MG63 (cell line): ENCODE measurements at places on chromosomes 4 and X. TPM values are rescaled to one million over a fixed set of nuclear protein-coding genes. Genes with fewer than 3 reads are reported as not detected.
A peak's percentile ranks its signal among the peaks of the same experiment; 100 is the strongest.

The GABRQ gene
- 1.2 and 2.5 TPM in 2 replicates for total RNA-seq

The CENPI gene
- 21.9 and 24.4 TPM in 2 replicates for total RNA-seq

DNA sequence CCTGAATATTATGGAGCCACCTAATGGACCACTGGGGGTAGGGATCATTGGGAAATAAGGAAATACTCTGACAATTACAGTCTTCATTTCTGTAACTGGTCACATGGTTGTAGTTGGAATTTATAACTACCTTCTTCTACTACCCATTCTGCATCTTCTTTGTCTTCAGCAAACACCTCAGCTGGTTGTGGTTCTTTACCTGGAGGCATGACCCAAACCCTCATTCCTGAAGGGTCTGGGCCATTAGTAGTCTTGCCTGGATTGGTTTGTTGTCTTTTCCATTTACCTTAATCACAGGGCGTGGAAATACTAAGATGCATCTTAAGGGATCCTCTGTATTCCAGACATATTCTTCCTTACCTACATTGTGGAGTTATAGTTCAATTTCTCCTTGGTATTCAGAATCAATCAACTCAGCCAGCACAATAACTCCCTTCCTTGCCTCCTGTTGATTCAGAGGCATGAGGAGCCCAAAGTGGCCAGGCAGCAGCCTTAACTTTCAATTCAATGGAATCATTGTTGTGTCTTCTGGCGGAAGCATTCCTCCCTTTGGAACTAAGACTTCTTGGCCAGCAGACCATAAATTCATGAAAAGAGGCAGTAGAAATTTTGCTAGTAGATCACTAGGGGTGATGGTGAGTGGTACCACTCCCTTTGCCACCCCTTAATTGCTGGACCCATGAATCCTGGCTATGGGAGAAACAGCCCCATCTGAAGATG lies 75.7 kb upstream of the RAP2C start:
- DNase-seq = no peak

DNA sequence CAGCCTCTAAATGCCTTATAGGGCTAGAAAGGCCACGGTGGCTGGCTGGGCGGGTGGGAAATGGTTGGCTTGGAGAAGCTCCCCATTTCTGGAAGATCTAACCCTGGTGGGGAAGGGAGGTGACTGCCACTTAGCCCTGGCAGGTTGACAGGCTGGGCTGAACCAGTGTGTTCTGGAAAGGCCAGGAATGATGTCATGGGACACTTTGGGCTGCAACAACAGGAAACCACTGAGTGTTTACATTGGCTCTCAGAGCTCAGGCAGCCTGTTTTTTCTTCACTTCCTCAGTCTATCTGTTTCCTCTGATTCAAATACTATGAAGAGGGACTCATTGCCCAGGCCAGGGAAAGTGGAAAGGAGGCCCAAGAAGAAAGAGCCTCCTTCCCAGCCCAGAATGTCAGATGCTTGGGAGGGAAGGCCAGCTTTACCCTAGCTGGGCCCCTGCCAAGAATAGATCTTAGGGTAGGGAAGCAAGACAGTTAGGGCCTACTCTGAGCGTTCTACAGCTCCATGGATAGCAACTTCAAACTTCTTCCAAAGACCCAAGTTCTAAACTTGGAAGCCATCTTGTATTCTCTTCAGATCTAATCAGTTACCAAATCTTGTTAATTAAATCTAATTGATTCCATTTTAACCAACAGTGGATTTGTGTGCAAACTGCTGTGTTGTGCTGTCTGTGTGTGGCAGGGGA lies 65.8 kb upstream of the MSN start:
- DNase-seq = peak; percentile 79

DNA sequence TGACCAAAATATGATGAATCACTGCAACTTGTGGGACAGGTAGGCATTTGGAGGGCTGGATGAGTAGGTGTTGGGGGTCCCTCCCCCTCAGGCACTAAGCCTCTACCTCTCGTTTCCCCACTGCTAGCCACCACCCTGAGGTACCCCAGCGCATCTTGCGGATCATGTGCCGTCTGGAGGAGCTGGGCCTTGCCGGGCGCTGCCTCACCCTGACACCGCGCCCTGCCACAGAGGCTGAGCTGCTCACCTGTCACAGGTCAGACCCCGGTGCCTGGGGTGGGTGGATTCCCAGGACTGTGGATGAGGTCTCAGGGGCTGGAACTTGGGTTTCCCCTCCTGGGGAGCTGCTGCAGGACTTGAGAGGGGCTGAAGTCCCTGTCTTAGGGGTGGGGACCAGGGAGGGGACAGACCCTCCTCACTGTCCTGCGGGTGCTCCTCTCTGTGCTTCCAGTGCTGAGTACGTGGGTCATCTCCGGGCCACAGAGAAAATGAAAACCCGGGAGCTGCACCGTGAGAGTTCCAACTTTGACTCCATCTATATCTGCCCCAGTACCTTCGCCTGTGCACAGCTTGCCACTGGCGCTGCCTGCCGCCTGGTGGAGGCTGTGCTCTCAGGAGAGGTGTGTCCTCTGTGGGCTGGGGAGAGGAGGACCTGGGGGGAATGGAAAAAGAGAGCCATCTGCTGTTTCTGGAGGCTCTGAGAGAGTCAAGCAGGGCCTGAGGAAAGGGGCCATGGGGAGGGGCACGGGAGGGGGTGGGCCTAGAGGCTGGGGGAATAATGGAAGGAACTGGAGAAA lies 10.1 kb upstream of the ERAS start:
- DNase-seq = no peak

The AVPR2 gene
- total RNA-seq = 0.27 TPM in 1 of 2 replicates, not detected in the other

DNA sequence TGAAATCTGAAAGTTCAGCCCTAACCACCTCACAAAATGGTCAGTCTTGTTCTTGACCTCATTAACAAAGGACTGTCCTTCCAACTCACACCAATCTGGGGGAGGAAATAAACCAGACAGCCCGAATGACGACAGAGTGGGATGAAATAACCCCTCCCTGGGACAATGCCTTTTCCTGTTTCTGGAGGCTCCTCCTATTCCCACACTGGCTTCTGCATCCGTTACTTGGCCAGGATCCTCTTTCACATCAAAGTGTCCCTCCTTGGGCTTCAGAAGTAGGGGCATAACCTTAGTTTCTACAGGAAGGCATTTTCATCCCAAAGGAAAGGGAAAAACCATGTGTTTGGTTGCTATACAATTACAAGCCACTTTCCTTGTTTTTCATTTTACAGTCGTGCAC lies 59.8 kb upstream of the RPL34 start:
- no peak for DNase-seq

DNA sequence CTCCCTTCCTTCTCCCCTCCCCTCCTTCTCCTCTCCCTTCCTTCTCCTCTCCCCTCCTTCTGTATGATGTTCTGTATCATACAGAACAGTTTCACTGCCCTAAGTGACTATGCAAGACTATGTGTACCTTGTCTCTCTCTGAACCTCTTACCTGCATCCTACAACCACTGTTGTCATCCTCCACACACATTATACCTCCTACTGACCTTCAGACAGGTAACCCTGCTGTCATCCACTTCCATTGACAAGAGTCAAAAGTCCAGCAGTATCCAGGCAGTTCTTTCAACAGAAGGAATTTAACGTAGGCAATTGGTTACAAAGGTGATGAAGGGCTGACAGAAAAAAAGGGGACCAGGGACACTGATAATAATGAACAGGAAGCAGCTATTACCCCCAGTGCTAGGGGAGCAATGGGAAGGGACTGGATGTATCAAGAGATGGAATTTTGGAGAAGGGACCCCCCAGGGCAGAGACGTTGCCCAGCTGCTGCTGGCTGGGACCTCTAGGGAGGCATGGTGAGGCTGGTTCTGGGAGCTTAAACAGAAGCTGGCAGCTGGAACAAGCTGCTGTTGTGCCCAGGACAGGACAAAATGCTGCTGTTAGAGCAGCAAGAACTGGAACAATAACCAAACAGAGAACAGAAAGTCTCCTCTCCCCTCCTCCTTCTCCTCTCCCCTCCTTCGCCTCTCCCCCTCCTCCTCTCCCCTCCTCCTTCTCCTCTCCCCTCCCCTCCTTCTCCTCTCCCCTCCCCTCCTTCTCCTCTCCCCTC lies 84.7 kb downstream of the DCTD start:
- DNase-seq = no peak
